ENCODE measurements at places on chromosomes 2 and 18.

- peak; percentile 23 for DNase-seq
These were observed 304.7 kb upstream of the TMEFF2 start for GRCh38 chr2:192499476-192499875.

GRCh38 chr2:218026244-218026643, 23.4 kb upstream of the TNS1 start:
- no peak for DNase-seq

DNA sequence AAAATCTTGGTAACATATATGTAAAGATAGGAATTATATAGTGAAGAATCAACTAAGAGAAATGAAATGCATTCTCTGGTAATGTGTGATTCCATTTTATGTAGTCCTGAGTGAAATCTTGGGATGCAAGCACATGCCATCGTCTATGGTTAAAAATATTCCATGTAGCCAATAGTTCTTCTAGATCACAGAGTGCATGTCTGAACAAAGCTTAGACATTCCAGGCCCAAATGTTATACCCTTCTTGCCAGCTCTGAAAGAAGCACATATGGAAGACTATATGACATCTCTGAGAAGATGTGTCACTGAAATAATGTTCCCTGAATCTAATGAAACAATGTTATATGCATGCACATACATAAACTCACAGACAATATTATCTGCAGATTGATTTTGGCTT, 92.3 kb upstream of the TFPI start:
- no peak for DNase-seq

- no peak for DNase-seq
These were observed 108.2 kb downstream of the NEDD4L start for GRCh38 chr18:58152216-58152615.

DNA sequence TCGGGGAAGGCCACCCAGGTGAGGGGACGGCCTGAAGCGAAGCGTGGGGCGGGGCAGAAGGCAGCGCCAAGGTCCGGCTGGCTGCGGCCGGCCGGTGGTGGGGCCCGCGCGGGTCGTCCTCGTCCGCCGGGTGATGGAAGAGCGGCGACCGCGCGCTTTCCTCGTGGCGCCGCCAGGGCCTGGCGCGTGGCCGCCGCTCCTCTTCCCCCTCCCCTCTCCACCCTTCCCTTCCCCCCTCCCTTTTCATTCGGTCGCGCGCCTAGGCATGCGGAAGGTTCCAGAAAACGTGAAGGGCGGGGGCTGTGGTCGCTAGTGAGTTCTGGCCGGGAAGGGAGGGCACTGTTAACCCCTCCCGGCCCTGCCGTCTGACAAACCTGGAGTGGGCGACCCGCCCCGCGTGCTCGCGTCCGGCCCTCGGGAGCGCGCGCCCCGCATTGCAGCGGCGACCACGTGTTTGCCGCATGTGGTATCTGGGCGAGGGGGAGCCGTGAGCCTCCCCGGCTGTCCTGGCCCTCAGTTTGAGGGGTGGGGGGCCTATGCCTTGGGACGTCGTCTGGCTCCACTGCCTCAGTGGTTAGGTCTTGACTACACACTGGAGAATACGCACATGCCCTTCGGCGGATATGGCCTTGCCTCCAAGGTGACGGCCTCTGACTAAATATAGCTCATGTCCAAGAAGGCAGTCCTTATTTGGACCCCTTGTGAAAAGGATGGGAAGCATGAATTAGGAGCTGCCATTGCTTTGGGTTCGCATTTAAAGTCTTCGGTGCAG, 579 bp downstream of the MAT2A start:
- DNase-seq = peak; percentile 81

DNA sequence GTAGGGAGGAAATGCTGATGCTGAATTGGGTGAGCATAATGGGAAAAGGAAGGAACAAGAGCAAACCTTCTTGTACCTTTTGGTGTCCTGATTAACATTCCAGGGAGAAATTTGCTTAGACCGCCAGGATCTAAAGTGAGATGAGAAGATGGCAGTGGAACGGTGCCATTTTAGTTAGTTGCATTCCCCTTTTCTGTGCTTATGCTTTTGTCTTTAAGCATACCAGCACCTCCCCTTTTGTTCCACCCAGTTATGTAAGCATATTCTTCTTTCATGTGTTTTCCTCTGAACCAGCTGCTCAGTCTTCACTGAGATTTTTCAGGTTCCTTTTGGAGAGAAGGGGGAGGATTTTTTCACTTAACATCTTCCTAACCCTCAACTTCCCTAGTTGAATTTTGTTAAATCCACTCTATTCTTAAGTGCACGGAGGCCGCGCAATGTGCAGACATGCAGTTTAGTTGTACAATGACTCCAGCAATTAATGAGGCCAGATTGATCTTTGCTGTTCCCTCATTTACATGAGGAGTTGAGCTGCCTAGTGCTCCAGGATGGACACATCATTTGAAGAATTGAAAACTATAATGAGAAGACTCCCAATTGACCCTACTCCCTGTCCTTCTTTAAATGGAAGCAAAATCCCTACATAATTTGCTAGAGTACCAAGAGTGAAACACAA, 73.9 kb downstream of the MAP4K4 start:
- no peak for DNase-seq

DNA sequence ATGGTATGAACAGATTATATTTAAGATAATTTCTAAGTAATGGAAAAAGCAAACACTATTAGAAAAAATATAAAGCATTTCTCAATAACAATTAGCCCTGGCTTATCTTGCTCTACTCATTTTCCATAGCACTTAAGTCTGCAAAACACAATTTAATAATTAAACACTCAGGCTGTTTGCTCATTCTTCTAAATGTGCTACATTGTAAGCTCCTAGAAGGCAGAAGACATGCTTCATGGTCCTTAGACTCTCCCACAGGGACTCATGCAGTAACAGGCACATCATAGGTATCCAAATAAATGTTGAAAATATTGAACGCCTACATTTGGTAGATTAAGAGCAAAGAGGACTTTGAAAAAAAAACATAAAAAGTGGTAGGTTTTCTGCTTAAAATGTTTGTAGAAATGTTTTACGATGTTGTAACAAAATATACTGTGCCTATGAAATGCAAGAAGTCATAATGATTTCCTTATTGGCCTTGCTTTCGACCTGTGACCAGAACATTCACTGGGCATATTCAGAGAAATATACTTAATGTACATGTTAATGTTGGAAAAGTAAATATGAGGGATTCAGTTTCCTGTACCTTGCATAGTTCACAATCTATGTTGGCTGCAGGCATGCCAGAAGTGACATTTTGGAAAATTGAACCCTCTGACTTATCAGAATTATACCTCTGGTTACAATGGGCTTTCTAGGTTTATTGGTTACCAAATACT, 27.2 kb downstream of the G6PC2 start:
- DNase-seq = no peak

- no peak for DNase-seq
These were observed 389.6 kb downstream of the TRIB2 start for GRCh38 chr2:13106302-13106701.

GRCh38 chr2:69087211-69087911, 74.4 kb downstream of the ANTXR1 start:
- no peak for DNase-seq

GRCh38 chr18:63155910-63156773, 163.4 kb downstream of the BCL2 start:
- no peak for DNase-seq

- DNase-seq = no peak
These were observed 454.2 kb upstream of the KLHL29 start for GRCh38 chr2:22930781-22931180.

DNA sequence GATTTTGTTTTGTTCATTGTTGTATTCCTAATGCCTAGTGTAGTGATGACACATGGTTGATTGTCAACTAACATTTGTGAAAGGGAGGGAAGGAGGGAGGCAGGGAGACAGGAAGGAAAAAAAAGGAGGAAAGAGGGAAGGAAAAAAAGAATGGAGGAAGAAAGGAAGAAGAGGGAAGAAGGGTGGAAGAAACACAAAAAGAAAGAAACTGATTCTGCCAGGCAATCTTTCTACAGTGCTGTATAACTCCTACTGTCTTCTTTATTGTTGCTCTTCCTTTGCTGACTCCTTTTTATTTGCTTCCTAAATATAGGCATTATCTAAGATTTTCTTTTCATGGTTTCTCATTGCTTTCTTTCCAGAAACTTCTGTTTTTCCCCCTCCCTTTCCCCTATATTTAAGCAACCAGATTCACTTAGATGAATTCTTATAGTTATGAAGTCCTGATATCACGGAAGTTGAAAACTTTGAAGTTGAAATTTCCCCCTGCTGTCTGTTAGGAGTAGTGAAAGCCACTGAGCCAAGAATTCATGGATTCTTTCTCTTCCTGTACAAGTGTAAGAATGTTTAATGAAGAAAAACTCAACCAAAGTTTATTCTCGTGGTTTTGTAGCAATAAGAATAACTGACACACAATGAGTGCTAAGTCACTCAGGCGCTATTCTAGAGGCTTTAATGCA, 305.1 kb upstream of the FSHR start:
- DNase-seq = no peak

DNA sequence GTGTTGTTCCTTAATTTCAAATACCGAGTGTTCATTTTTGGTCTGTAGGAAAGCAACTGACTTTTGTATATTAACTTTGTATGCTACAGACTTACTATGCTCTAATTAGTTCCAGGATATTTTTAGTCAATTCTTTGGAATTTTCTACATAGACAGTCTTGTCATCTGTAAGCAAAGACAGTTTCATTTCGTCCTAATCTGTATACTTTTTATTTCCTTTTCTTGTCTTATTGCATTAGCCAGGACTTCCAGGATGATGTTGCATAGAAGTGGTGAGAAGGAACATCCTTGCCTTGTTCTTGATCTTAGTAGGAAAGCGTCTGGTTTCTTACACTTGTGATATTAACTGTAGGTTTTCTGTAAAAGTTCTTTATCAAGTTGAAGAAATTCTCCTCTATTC, 56.5 kb downstream of the EPC2 start:
- DNase-seq = no peak

DNA sequence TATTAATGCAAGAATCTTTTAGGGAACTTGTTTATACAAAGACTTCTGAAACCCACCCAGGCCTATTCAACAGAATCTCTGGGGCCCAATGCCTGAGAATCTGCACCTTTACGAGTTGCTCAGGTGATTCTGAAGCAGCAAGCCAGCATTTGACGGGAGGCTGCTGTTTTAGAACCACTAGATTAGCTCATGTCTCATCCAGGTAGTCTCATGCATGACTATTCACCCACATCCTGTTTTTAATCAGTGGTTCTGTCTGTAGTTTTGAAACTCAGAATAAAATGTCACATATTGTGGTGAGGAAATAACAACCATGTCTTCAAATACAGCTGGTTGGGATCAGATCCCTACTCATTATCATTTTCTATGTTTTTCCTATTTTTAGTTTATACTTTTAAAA, 39.5 kb downstream of the CYTIP start:
- peak; percentile 14 for DNase-seq

DNA sequence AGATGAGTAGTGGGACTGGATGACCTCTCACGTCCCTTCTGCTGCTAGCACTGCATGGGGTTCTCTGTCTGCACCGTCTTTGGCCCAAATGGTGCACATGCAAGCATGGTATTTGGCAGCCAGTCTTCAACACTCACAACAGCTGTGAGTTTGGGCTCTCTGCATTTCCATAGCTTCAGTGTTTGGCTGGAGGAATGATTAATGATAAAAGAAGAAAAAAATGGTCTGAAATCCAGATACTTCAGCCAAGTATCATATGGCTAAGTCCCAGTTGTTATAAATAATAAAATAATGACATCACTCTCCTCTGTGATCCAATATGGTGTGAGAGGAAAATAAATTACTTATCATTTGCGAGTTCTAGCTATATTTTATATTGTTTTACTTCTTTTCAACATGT, 173.3 kb downstream of the DCDC2C start:
- DNase-seq = no peak

- no peak for DNase-seq
These were observed 74.9 kb upstream of the TFCP2L1 start for GRCh38 chr2:121359716-121360565.

DNA sequence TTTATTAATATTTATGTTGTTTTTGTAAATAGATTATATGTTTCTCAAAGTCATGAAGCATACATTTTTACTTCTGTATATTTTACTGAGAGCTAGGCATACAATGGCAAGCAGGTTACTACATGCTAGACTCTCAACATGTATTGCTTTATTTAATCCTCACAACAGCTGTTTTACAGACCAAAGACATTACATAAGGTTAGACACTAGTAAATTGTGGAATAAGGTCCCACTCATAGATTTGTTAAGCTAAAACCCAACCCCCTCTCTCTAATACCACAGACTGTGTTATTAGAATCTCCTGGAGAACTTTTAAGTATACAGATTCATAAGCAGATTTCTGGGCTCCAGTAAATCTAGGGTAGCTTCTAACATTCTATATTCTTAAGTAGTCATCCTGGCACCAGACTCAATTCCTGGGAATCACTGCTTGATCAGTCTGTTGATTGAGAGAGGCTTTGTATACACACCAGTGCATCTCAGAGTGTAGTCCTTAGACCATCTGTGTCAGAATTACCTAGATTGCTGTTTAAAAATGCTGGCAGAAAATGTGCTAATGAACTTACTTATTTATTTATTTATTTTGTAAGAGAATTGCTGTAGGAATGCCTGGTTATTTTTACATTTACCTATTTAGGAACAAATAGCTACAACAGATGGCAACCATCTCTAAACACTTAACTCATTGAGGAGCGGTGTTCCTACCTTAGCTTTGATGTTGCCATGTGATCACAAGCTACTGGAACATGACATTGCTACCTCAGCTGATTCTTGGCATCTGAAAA, 153.5 kb upstream of the CAVIN2 start:
- DNase-seq = no peak

DNA sequence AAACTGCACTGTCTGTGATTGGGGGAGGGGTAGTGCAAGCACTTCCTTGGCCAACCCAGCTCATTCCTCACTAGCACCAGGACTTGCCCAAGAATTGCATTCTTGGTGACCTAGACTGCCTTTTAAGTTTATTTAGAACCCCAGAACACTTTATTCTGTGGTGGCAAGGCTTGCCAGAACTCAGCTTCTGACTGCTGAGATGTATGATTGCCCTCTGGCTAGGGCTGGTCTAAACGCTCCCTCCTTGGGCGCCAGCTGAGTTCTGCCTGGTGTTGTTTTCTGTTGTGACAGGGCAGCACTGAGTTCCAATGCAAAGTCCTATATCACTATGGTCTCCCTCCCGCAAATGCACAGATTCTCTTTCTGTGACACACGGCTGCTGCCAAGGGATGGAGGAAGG, 247.7 kb downstream of the ZNF385B start:
- DNase-seq = no peak

DNA sequence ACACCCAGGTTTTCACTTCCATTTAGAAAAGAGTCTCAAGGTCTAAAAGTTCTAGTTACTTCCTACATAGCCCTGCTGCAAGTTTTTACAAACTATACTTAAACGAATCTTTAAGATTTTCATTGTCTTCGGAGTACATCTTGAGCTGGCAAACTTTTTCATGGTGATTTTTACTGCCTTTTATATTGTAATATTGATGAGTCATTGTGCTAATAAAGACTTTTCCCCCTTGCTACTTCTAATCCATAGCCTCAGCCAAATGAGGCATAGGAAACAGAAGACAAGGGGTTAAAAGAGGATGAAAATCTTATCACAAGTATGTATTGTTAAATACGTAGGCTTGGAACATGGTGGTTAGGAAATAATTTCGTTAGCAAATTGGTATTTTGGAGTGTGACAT, 4.1 kb downstream of the DPP10 start:
- no peak for DNase-seq
